ENCODE measurements at places on chromosomes 3 and 15.

DNA sequence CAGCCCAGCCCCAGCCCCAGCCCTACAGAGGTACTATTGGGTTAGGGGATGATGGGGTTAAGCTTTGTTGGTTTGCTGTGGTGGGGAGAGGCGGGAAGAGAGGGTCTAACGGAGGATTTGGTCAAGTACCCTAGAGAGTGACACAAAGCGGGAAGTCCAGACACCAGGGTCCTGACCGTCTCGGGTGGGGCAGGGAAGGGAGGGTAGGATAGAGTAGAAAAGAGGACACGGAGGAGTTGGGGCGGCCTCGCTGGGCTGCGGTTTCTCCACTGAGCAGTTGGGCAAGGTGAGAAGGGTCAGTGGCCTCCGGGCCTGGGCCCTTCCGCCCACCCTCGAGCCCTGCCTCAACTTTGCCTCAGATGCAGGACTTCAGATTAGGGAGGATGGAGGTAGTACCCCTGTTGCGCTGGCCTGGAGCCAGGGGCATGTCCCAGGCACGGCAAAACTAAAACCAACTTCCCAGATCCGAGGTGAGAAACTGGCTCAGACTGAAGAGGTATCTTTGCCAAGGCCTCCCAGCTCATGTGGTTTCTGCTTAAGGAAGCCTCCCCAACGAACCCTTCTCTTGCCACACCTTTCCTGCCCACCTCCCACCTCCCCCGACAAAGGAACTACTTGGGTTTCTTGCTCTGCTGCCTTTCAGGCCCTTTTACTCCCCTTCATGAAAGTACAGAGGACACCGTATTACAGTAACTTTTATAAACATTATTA is 551 bp downstream of the PML start:
- no peak for DNase-seq

- DNase-seq, result peak; percentile 23
Measured at GRCh38 chr15:76181705-76182107, 121.9 kb downstream of the TMEM266 start.

DNA sequence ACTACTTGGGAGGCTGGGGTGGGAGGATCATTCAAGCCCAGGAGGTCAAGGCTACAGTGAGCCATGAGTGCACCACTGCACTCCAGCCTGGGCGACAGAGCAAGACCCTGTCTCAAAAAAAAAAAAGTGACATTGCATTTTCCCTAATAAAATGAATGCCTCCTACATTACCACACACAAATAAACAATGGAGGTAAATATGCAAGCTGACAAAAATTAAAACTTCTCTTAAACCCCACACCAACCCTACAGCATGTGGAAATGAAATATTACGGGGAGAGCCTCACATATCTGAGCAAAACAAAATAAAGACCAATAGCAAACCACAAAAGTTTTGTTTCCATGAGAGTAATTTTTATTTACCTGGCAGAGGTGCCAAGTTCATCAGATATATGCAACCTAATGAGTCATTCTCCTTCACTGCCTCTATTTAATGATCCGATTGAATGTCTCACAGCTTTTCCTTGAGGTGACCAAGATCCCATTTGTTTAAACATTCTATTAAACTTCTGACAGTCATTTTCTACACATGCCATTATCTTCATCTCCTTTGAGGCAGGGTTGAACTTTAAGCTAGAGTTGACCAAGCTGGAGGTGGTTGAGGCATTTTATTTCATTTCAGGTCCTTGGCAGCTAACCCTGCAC is 9.4 kb upstream of the CAV3 start:
- no peak for DNase-seq

DNA sequence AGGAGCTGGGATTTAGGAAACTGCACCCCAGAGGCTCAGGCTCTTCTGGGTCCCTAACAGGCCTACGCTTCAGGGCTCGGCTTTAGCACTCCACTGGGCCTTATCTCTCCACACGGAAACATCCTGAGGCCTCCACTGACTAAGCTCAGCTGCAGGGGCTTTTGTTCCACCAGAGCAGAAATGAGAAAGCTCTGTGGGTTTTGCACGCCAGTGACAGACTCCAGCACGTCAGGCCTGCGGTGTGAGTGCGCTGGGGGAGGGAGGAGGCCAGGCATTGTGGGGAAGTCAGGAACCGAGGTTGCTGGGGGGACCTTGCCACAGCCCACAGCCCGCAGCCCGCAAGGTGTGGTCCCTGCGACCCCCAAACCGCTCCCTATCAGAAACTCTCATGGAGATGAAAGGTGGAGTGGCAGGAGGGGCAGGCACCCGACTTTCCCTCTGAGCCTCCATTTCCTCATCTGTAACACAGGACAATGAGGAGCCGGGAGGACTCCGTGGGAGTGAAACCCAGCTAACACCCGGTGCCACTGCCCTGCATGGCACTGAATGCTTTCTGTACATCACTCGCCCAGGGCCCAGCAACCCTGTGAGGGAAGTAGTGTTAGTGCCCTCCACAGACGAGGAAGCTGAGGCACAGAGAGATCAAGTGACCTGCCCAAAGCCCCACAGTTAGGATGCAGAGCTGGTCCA is 106.5 kb downstream of the TPRA1 start:
- DNase-seq, result peak; percentile 79

- DNase-seq, result no peak
Measured at GRCh38 chr15:95087253-95087609, 855.9 kb downstream of the MCTP2 start.

DNA sequence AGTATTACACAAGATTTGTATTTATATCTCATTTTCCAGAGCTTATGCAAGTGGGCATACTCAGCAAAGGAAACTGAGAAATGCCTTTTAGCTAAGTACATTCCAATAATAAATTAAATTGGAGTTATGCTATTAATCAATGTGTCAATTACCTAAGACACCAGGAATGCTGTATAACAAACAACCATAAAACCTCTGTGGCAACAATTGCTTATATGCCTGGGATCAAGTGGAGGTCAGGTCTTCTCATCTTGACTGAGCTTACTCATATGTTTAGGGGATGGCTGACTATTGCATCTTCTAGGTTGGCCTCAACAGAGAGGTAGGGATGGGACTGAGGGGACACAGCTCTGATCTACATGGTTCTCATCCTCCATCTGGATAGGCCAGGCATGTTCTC is 30.7 kb downstream of the CD200R1L start:
- DNase-seq, result no peak

DNA sequence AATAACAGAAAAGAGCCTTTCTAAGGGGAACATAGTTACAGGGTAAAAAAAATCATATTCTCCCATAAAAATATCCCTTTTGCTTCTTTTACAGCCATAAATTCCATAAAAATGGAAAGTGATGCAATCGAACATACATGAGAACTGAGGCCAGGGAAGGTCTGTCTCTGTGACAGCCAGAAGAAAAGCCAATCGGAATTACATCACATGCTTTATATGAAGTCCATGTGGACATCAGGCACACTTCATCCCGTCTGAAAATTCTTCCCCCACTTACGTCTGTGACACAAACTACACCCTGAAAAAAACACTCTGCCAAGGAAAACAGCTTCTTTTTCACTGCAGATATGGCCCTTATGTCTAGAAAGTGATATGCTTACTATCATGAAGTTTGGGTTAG is 323.5 kb downstream of the ERC2 start:
- no peak for DNase-seq

DNA sequence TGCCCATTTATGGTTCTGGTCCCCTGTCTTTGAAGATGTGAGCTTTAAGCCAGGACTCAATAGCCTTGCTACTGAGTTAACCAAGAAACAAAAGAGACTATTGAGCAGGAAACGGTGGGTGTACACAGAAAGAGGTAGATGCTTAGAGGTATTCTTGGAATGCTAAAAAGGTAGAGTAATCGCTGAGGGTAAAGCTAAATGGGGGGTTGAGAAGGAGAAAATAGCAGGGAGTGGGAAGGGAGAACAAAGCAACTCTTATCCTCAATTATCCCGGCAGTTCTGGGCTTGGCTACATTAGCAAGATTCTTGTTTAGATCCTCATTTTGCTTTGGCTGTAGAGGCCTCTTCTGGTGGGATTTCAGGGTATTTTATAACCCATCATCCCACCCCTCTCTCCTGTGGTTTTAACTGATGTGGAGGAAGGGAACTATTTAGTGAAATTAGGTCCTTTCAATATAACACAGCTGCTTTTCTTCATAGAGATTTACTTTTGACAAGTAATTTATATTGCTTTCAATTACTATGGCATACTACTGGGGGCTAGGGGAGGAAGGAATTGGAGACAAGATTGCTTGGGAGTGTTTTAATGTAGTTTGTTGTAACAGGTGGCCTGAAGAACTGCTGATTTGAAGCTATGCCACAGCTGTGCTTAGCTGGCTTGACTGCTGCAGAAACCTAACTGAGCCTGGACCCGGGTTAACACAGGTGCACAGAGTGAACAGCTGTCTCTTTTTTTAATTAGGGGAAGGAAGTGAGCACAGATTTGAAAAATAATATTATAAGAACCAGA is 234.3 kb upstream of the CCDC54 start:
- no peak for DNase-seq

DNA sequence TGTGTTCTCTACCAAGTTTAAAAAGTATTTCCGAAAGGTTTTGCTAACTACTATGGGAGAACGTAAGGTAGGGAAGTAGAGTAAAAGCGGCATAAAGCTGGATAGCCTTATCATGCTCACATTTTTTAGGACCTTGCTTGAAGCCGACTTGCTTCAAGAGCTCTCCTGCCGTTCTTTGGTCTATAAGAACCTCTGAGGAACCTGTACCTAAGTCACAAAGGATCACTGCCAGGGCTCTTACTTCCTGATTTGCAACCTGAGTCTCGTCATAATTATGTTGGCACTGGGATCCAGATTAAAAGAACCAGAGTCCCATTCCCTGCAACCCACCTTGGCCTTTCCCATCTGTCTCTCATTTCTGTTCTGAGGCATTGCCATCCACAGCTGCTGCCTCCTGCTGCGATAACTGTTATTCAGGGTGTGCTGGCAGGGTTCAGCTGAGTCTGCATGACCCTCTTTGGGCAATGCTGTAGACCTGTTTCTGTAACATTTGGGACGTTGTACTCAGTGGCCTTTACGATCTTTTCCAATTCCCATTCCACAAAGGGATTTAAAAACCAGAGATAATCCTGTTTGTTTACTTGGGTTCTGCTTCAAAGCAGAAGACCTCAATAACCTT is 131.0 kb upstream of the UMPS start:
- no peak for DNase-seq

DNA sequence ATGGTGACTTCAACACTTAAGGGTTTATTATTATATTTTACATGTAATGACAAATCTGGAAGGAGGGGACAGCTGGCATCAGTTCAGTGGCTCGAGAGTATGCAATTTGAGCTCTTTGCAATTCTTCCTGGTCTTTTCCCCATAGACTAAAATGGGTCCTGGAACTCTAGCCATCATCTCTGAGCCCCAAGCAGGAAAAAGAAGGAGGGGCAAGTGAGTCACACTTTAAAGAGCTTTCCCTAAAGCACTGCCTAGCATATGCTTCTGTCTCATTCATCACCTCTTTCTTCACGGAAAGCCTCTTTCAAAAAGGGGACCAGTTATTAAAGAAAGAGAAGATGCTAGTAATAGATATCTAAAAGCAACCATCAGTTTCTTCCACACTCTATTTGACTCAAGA is 466.3 kb downstream of the ZIC1 start:
- DNase-seq, result no peak

- no peak for DNase-seq
Measured at GRCh38 chr3:194364652-194365434, 4.7 kb downstream of the LRRC15 start.

DNA sequence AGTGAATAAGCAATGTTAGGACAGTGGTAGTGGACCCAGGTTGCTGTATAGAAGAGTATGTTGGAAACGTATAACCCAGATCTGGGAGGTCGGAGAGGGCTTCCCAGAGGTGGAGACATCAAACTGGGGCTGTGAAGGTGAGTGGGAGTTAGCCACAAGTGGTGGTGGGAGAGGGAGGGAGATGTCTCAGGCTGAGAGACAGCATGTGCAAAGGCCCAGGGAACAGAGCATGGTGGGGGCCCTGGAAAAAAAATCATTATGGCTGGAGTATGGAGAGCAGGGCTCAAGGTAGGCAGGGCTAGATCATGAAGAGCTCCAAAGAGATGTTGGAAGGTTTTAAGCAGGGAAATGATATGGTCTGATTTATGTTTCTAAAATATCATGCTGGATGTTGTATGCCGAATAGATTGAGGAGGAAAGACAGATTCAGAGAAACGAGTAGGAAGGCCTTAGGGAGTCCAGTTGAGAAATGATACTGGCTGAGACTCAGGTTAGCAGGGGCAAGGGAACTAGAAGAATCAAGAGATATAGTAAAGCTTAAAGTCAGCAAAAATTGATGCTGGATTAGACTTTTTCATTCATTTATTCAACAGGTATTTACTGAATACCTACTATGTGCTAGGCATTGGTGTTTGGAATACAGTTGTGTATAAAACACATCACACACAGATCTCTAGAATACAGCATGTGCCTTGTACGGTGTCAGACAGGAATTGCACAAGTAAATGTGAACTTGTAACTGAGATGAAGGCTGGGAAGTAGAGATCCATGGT is 17.0 kb downstream of the ITPR1 start:
- DNase-seq, result no peak

GRCh38 chr3:8776406-8776805 is 7.0 kb upstream of the OXTR start:
- no peak for DNase-seq
